Esophagus muscularis mucosa (tissue), 4 donors: ENCODE measurements at places on chromosomes 5 and 9. TPM values are rescaled to one million over a fixed set of nuclear protein-coding genes. Genes with fewer than 3 reads are reported as not detected.

PCDHB8 gene
- 2.0 TPM for total RNA-seq

SEMA5A gene
- total RNA-seq, result 2.7 TPM

IL3 gene
- not detected for total RNA-seq

PAPPA gene
- total RNA-seq, result 2.1 TPM

C9orf72 gene
- total RNA-seq, result 11.5 TPM

SLC25A48 gene
- 0.40 TPM for total RNA-seq

LCP2 gene
- total RNA-seq, result 10.8 TPM

CDK5RAP2 gene
- 38.2 TPM for total RNA-seq
